ENCODE measurements at places on chromosomes 1 and 21.

- no peak for DNase-seq
Measured at GRCh38 chr1:203036135-203036534, 9.8 kb downstream of the PPFIA4 start.

GRCh38 chr1:147151244-147151643 is 21.0 kb downstream of the PRKAB2 start:
- DNase-seq, result no peak

DNA sequence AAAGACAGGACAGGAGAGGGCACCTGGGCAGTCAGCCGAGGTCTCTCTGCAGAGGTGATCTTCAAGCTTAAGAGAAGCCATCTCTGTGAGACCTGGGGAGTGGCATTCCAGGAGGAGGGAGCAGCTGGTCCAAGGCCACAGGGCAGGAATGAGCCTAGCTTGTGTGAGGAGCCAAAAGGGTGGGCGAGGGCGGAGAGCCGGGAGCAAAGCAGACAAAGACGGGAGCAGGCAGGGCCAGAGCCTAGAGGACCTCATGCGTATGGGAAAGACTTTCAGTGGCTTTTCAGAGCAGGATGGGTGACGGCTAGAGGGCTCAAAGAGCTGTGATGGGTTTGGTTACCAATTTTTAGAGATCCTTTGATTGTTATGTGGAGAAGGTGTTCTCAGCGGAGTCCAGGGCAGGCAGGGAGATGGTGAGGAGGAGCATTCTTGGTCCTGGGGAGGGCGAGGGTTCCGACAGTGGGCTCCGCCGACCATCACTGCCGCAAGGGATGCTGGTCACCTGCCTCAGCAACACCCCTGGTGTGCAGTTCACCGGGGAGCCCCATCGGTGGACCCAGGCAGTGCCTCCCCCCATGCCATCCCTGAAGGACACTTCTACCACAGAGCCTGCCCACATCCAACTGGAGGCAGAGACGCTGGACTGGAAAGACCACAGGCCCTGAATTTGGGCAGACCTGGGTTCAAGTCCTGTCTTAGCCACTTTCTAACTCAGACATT is 122.9 kb upstream of the IRF2BP2 start:
- DNase-seq, result no peak

DNA sequence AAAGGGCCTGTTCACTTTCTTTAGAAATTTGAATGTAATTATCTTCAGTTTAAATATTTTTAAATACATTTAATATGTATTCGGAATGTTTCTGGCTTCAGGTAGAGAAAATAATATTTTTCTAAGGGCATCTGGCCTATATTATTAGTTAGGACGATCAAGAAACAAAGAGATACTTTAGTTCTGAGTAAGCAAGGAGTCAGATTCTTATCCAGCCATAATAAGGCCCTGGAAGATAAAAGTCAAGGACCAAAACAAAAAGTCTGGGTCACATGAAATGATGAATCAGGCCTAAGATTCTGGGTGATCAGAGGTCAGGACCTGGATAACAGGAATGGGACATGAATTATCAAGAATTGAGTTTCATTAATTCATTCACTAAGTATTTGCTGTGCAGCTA is 6.3 kb downstream of the PHC2 start:
- DNase-seq, result no peak

DNA sequence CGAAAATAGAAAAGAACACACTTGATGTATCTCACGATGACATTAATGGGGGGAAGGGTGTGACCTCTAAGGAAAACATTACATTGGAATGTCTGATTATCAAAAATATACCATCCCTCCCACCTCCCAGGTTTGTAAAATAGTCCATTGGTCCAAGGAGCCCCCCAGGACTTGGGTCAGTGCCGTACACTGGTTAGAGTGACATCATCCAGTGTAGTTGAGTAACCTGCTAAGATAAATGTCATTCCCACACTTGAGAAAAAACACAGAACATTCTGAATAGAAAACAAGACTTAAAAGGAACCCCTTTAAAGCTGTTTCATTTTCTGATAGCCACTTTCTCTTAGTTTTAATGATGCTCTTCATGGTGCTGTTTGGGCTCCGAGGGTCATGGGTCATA is 15.2 kb downstream of the DDX20 start:
- no peak for DNase-seq

- no peak for DNase-seq
Measured at GRCh38 chr1:169427081-169427641, at the start of gene CCDC181. Gene CCDC181 (minus strand): TSS chr1:169427474. CDS start chr1:169424927, 2,547 bp downstream.
